ENCODE measurements at places on chromosomes 11 and 22. TPM values are rescaled to one million over a fixed set of nuclear protein-coding genes. Genes with fewer than 3 reads are reported as not detected.

DNA sequence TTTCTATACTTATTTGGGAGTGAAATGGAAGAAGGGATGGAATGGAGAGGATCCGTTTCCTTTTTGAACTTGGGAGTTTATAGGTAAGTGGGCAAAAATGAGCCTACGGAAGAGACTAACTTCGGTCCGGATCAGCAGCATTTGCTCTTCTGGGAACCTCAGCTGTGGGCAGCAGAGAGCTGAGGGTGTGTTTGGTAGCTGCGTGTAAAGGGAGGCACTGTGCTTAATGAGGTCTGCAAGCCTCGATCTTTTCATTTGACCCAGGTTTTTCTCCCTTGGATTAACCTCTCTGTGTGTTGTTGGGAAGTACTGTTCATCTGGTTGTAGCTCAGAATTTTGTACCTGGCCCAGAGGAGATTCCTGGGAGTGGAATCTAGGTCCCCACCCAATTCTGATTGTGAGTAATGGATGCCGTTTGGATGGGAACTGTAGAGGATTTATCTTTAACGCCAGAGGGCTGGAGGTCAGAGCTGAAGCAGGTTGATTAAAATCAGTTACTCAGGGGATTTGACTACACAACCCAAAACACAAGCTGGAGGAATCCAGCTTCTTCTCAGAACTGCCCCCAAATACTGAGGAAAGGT, 201.6 kb upstream of the SORL1-AS1 start:
- DNase-seq, result no peak

DNA sequence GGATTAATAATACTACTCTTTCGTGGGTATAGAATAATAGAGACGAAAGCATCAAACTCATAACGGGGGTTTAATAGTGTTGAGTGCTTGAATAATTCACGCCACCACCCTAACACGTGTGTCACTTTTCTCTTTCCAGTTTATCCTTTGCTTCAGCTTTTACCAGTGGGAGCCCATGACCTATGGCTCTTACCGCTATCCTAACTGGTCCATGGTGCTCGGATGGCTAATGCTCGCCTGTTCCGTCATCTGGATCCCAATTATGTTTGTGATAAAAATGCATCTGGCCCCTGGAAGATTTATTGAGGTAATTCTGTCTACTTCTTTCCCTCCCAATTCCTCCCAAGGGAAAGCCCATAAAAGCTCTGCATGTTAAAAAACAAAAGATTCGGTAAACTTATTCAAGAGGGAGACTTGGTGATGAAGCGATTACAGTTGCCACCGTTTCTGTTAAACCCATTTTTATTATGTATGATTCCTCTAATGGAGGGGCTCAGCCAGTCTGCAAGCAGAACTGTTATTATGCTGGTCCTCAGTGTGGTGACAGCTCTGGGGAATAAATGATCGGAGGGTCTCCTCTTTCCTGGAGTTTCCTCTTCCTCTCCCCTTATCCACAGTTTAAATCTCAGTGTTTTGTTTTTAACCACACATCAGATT, 17.1 kb upstream of the NELL1 start:
- no peak for DNase-seq

DNA sequence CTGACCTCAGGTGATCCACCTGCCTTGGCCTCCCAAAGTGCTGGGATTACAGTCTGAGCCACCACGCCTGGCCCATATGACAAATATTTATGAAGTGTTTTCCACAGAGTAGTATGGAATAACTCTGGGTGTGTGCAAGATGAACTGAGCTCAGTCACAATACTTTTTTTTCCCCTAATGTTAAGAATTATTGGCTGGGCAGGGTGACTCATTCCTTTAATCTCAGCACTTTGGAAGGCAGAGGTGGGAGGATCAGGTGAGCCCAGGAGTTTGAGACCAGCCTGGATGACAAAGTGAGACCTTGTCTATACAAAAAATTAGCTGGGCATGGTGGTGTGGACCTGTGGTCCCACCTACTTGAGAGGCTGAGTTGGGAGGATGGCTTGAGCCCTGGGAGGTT, 6.4 kb downstream of the PTPRJ start:
- DNase-seq, result no peak

- DNase-seq, result no peak
These were observed 55.9 kb downstream of the LRRC32 start for GRCh38 chr11:76614471-76615179.

GRCh38 chr22:17845790-17846189, 71.5 kb upstream of the BID start:
- DNase-seq, result no peak

DNA sequence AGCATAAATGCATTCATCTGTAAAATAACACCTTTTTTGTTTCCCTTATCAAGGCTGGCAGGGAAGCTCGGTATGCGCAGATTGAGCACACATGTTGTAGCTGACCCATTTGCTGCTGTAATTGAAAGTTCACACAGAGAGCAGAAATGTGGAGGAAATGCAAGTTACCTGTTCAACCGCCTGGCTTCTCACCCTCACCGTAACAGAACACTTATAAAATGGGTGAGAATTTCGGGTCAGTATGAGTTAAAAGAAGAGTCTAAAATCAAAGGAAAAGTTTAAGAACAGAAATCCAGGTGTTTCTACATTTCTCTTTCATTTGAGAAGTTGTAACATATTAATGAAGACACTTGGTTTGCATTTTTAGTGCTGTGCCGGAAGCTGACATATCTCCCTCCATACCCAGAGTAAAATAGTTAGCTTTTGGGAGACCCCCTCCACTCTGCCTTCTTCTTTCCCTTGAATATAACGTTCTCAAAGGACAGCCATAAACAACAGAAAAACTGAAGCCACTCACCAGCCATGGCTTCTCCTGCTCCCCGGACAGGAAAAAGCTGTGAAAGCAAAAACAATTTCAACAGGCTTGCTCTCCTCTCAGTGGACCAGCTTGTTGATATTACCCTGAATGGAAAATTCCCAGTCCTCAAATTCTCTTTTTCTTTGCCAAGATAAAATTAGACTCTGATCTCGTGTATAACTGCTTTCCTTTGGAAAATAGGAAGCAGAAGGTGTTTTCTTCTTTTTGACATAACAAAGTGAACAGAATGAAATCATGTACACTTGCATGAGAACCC, at the start of gene CASP12:
CASP12 (minus strand) TSS at position 570 of the 794 bp plus-strand sequence.
- no peak for DNase-seq

DNA sequence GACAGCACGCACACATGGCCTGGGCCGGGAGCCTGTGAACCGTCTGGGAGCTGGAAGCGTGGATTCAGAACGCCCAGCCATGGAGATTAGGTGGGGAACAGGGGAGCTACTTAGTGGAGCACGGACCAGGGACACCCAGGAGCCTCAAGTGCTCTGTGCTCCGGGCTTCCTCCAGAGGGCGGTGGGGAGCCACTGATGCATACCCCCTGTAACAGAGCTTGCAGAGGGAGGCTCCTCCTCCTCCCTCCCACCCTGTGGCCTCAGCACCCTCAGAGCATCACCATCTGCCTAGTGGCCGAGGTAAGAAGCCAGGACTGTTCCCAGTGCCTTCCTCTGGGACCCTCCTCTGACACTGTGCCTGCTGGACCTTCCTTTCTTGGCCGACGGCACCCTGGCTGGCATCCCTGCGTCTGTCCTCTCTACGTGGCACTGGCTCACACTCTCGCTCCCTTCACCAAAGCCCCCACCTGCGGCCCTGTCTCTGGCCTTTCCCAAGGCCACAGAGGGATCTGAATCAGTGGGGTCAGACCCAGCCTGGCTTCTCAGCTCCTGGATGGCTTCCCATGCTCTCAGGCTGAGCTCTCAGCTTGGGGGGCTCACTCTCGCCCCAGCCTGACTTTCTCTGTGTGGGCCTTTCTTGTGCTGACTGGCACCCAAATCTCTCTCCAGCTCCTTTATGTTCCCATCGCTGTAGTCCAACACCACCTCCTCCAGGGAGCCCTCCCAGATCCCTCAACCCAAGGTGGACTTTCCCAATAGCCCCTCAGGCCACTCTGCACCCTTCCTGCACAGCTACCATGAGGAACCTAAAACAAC, 780.9 kb downstream of the BRD1 start:
- DNase-seq, result no peak

GRCh38 chr11:77170107-77170506, 42.1 kb downstream of the MYO7A start:
- DNase-seq, result no peak

DNA sequence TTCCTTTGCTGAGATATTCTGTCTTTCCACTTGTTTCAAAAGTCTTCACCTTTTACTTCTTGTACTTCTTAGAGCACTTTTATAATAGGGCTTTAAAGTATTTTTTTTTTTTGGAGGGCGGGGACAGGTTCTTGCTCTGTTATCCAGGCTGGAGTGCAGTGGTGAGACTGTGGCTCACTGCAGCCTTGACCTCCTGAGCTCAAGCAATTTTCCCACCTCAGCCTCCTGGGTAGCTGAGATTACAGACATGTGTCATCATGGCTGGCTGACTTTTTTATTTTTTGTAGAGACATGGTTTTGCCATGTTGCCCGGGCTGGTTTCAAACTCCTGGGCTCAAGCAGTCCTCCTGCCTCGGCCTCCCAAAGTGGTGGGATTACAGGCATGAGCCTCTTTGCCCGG, 57.9 kb downstream of the DYNC2H1 start:
- no peak for DNase-seq

GRCh38 chr22:47209547-47210023, 447.1 kb downstream of the TBC1D22A start:
- no peak for DNase-seq

GRCh38 chr11:12152321-12152720, 41.9 kb downstream of the MICAL2 start:
- no peak for DNase-seq

DNA sequence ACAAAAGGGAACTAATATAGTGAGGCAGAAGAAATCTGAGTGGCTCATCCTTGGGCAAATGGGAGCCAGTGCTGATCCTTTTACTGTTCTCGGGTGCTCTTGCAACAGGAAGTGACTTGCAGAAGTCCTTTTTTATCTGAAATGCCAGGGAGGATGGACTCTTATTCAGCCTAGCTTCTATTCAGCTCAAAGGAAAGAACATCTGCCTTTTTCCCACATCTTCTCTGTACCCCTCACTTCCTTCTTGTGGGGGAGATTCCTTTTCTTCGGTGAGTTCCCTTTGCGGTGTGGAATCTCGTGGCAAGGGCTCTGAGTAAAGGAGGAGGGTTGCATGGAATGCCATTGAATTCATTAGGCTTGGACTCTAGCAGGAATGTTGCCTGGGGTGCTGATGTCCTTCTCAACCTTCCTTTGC, 76.2 kb downstream of the ZBTB16 start:
- DNase-seq, result no peak

DNA sequence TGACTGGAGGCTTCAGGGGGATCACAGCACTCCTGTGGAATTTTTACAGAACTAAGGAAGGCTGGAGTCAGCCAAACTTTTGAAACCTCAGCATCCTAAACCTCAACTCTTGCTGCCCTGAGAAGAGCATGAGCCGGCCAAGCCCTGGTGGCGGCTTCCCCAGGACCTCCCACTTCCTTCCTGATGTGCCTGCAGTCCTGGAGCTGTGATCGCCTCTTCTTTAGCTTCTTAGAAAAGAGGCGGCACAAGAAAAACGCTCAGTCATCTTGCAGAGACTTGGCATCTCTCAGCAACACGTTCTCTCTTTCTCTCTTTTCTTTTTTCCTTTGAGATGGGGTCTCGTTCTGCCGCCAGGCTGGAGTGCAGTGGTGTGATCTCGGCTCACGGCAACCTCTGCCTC, 40.4 kb upstream of the AMPD3 start:
- DNase-seq, result no peak

The INS gene
- polyA plus RNA-seq, result not detected

The TLCD5 gene
- 11.5 TPM for polyA plus RNA-seq

Measured in left renal pelvis (tissue), 4 donors.